ENCODE measurements at places on chromosomes 2 and 18.

DNA sequence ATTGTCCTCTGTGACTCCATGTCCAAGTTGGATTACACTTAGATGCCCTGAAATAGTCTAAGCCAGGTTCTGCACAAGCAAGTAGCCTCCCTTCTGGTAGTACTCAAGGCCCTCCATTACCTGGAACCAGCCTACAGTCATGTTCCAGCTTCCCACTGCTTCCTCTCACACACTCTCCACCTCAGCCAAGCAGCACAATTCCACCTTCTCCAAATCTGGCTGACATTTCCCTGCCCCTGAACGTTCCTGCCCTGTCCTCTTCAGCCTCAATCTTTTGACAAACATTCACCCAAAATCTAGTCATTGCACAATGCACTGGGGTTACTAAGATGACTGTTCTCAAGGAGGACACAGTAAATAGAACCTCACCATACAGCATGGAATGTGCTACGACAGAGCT is 95.3 kb upstream of the KLHL29 start:
- no peak for DNase-seq

- no peak for DNase-seq
These were observed 228.9 kb downstream of the ADCYAP1 start for GRCh38 chr18:1133541-1133940.

DNA sequence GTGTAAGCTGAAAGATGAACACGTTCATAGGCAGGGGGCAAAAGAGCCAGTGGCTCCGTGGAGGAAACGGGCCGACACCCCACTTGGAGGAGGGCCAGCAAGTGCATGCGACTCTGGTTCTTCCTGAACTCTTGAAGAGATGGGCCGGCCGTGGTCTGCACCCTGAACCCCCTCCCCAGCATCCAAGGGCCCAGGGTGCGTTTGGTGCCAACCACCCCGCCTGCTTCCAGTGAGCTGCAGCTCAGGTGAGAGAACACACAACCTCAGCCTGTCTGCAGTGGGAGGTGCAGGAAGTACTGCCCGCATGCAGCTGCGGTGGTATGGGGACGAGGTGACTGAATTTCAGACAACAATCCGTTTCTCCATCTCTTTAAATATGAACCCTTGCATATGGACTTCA is 58.9 kb downstream of the ADNP2 start:
- no peak for DNase-seq

GRCh38 chr18:61475931-61476330 is 142.7 kb downstream of the CDH20 start:
- no peak for DNase-seq

DNA sequence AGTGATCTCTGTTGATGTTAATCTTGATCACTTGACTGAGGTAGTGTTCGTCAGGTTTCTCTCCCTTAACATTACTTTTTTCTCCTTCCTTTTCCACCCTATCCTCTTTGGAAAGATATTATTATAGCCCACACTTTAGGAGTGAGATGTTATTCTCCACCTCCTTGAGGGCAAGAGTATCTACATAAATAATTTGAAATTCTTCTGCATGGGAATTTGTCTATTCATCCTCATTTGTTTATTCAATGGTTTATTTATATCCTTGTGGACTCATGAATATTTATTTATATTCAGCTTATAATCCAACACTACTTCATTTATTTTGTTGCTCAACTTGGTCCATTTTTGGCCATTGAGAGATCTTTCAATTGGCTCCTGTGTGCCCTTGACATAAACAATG is 750.4 kb downstream of the EPHA4 start:
- DNase-seq: no peak

- DNase-seq: no peak
These were observed 55.5 kb downstream of the SGPP2 start for GRCh38 chr2:222479859-222480258.

DNA sequence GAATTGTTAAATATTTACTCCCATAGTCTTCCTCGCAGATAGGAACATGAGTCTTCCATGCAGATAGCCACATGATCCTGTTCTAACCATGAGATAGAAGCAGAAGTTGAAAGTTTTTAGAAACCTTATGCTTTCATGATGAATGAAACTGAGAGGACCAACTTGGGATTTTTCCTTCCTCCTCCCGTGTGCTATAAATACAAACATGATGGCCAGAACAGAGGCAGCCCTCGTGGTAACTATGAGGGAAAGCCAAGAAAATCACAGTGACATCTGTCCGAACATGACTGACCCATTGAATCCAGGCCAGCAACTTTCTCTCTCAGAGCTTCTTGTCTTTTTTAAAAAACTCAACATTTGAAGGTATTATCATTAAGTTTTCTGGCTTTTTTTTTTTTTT is 78.5 kb downstream of the ACAA2 start:
- no peak for DNase-seq

DNA sequence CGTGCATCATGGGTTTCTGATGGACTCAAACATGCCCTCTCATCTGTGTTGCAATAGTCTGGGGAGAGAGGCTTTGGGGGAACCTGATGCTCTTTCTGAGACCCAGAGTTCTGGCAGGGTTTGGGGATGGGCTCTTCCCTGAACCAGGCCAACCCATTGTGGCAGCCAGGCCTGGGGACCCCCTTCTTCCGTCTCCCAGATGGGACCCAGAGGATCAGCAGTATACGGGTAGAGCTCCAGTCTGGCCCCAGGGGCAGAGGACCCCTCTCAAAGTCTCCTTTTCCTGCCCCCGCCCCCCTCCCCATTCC is 333.7 kb downstream of the DYSF start:
- no peak for DNase-seq

- no peak for DNase-seq
These were observed 32.3 kb downstream of the RALBP1 start for GRCh38 chr18:9507565-9508088.

DNA sequence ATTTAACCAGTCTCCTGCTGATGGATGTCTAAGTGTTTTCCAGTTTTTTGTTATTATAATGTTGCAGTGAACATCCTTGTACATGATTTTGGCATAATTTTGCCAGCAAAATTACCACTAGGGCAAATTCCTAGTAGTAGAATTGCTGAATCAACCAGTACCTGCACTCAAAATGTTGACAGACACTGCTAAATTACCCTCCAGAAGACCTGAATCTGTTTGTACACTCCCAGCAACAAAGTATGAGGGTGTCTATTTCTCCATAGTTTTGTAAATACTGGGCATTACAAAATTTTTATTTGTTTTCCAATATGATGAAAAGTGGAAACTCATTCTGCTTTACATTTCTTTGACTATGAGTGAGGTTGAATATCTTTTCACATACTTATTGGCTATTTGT is 11.2 kb upstream of the MAT2A start:
- DNase-seq: no peak

GRCh38 chr2:21118302-21118920 is 5.4 kb upstream of the TDRD15 start:
- DNase-seq: peak; percentile 56

DNA sequence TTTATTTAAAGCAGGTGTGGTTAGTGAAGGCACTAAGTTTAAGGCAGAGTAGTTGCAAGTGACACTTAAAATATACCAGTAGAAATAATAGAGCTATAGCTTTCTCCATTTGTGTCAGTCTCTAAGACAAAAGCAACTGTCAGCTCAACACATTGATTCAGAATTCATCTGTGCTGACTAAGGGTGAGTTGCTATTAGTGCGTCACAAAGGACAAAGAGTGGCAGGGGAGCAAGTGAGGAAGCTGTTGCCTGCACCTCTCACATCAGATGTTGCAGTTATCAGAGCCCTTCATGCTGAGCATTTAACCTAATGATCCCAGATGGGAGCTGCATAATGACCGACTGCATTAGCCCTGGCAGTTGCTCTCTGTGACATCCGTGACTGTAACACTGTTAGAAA is 138.6 kb downstream of the DTNA start:
- DNase-seq: no peak

GRCh38 chr2:75528221-75528977 is 32.3 kb downstream of the EVA1A start:
- DNase-seq: no peak

GRCh38 chr18:55300421-55300935 is 287.5 kb downstream of the TCF4 start:
- no peak for DNase-seq

- no peak for DNase-seq
These were observed 274.9 kb downstream of the NR4A2 start for GRCh38 chr2:156057647-156058046.

DNA sequence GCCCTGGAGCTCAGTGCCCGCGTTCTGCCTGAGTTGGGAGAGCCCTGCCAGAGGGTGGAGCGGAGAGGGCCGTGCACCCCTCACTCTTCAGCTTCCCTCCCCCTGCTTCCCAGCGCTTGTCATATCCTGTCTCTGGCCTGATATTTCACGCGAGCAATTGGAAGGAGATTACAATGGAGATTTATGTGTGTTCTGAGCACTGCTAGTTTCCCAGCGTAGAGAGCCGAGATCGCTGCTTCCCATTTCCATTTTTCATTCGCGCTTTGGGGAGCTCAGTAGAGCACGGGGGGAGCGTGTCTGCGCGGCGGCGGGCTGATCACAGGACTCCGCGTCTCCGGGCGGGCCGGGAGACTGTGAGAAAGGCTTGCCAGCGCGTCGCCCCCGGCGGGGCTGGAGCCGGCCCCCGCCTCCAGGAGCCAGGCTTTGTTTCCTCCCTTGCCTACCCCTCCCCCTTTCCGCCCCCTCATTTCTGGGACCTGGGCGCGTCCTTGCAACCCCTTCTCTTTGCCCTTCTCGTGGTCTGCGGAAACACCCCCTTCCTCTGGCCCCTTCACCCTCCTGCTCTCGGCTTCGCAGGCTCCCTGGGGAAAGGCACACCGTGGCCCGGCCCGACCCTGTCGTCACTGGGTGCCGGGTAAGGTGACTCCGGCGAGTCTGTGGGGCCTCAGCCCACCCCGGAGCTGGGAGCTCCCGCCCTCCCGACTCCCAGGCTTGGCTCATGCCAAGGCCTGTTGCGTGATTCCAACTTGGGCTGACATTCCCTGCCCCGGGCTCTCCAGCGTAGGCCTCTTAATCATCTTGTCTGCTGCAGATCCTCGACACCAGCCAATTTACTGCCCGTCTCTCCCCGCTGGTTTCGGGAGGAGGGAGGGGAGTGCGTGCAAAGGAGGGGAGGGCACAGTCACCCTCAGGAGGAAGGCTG is 5.8 kb downstream of the DLX2 start:
- DNase-seq: peak; percentile 73

DNA sequence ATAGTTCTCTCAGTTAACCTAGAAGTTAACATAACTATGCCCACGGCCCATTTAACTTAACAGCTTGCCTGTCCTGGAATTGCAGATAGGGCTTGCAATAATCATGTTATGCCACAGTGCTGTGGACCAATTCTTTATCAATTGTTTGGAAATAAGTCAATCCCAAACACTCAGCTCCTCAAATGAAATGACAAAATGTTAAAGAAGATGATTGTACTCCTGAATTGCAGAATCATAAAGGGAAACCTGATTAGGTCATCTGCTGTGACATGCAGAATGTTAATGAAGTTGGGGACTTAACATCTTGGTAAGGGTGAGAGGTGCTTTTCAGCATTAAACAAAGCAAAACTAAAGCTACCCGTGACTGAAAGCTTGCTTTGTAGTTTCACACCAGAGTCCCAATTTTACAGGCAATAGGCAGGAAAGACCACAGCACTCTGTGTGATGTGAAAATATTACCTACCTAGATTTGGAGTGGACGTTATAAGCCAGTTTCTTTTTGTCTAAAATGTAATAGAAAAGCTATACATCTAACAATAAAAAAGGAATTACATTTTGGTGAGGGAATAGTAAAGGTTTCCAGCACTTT is 364.0 kb downstream of the GPD2 start:
- peak; percentile 5 for DNase-seq
